ENCODE measurements at places on chromosomes 5 and 9.

DNA sequence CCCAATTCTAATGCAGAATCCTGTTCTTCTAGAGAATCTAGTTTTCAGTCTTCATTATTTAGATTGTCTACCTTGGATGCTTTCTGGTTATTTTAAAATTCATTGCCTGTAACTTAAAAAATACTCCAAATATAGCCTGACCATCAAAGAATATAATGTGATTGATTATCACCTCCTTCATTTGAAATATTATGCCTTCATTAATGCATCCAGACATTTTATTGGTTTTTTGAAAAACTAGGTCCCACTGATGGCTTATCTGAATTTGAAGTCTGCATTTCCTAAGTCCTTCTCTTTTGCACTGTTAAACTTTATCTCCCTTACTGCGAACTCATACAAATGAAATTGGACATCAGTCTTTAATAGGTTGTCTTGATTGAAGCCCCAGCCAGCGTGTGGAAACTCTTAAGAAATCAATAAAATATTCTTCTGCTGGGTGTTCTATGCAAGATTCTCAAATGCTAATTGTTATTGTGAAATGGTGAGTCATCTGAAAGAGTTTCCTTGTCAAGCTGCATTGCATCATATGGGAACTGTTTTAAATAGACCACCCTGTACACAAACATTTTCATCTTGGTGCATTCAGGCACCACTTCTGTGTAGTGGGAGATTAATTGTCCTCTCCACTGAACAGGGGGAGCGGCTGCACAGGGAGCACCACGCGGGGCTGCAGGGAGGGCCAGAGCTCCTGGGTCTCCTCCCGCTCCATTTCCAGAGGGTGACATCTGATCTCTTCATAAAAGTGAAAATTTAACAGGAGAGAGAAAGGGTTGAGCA lies 92.3 kb upstream of the FANCC start:
- DNase-seq, result peak; percentile 85

- DNase-seq, result no peak
These were observed 4.6 kb downstream of the SLC35A4 start for GRCh38 chr5:140569197-140569596.

DNA sequence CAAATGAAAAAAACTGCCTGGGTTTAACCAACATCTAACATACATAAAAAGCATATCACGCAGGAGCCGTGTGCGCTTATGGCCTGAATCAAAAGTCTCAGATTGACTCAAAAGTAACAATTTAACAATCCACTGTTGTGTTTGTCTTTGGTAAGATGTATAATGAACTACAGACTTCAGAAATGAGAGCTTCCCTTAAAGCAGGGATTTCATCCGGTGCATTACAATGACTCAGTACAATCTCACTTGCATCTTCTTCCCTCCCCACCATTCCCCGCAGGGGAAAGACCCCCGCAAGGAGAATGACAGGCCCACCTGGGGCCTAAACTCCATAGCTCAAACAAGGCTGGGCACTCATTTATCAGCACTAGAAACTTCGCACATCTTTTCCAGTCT lies 1.4 kb downstream of the ZFR start:
- no peak for DNase-seq

- DNase-seq, result no peak
These were observed 349.0 kb upstream of the MPDZ start for GRCh38 chr9:13628526-13628925.

GRCh38 chr9:81303658-81304057 lies 385.7 kb downstream of the TLE1 start:
- DNase-seq, result no peak

GRCh38 chr5:76305775-76306174 lies 97.3 kb upstream of the IQGAP2 start:
- no peak for DNase-seq

GRCh38 chr9:134593286-134594077 lies 48.1 kb upstream of the COL5A1 start:
- no peak for DNase-seq

GRCh38 chr9:137138058-137138721 lies 764 bp upstream of the GRIN1 start:
- no peak for DNase-seq

- DNase-seq, result no peak
These were observed 41.6 kb downstream of the USP20 start for GRCh38 chr9:129876815-129877214.

- no peak for DNase-seq
These were observed 27.5 kb upstream of the NCS1 start for GRCh38 chr9:130144703-130145102.

DNA sequence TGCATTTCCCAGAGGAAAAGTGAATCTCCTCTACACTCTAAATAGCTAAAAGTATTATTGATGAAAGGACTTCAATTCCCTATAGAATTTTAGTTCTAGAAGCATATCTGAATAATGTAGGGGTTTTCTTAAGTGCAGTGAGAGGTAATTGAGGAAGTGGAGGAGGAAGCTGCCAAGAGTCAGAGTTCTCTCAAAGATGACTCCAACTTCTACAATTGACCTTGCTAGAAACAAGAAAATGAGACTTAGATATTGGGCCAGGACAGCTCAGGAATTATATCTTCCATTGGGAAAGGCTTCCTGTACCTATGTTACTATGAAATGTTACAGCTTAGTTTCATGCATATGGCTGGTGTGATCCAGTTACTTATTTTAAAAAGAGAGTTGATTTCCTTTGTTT lies 10.4 kb upstream of the F2R start:
- DNase-seq, result no peak

- no peak for DNase-seq
These were observed 56.0 kb downstream of the EXD3 start for GRCh38 chr9:137366891-137367381.

DNA sequence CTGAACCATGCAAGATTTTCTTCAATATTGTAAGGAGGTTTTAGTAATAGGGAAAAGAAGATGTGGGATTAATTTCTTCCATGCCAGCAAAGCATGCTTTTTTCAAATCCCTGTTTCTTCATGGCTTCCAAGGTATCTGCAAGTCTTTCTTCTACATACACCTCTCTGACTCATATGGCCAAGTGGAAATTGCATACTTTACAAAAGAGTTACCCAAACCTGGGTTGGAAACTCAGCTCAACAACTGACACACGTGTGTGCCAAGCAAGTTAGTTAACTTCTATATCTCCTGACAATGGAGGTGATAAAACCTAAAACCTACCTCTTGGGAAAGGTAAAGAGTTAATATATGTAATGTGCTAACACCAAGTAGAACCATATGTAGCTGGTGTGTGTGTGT lies 28.5 kb upstream of the MAMDC2 start:
- no peak for DNase-seq

DNA sequence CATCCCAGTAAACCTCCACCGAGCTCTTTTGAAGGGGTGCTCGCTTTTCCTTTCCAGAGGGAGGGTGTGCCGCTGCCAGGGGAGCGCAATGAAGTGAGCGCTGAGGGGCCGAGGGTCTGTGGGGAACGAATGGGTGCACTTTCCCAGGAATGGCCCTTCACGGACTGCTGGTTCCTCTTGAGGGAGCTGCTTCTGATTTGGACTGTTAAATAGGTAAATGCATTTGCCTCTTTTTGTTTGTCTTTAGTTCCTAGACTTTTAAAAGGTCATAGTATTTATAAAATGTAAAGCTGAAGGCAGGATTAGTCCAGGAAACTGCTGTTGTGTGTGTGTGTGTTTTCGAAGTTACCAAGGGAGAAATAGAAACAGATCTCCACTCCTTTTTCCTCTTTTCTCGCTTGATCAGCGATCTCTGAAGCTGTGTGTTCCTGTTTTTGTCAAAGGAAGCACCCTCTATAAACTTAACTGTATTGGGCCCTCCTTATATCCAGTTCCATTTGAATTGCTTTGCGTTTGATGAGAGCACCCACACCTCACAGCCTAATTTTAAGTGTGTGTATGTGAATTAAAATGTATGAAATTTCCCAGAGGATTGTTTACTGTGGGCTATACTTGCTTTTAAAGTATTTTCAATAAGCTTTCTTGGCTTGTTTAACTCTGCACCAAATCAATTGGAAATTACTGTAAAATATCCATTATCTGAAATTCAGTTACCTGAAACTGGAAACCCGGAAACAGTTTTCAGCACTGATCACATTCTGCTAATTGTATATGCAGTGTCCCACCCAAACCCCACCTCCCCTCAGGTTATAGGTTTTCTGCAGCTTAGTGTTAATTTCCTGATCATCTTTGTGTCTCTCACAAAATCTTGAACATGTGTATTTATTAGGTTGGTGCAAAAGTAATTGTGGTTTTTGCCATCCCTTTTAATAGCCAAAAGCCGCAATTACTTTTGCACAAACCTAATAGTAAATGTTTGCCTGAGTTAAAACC lies 966 bp downstream of the SNX2 start:
- DNase-seq, result no peak

DNA sequence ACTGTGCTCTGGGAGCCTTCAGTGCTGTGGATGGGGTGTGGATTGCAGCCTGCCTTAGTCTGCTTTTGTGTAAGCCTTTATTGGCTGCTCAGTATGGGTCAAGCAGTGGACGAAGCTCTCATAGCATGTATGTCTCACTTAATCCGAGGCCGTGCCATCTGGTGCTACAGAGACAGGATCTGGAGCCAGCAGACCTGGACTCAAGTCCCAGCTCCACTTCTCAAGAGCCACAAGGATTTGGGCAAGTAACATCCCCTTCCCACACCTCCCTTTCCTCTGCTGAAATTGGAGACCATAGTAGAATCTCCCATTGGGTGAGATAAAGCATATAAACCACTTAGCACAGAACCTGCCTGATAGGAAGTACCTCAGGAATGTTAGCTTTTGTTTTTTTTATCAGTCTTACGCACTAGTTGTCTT lies 23.4 kb upstream of the LECT2 start:
- DNase-seq, result no peak

DNA sequence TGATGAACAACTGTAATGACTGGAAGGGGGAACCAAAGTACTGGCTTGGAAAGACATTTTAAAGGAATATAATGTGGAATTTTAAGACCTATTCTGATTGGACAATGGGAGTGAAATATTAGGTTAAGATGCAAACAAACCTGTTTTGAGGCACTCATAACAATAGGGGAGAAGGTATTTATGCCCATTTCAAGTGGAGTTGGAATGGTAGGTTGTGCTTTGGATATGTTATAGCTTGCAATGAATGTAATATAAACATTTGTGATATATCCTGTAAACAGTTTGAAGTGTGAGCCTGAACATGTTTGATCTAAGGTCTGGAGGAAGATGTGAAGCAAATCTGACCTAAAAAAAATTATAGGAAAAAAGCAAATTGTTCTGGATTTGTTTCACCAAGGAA lies 129.6 kb upstream of the GRHPR start:
- DNase-seq, result no peak

GRCh38 chr9:103242025-103242424 lies 246.9 kb downstream of the CYLC2 start:
- DNase-seq, result peak; percentile 27

DNA sequence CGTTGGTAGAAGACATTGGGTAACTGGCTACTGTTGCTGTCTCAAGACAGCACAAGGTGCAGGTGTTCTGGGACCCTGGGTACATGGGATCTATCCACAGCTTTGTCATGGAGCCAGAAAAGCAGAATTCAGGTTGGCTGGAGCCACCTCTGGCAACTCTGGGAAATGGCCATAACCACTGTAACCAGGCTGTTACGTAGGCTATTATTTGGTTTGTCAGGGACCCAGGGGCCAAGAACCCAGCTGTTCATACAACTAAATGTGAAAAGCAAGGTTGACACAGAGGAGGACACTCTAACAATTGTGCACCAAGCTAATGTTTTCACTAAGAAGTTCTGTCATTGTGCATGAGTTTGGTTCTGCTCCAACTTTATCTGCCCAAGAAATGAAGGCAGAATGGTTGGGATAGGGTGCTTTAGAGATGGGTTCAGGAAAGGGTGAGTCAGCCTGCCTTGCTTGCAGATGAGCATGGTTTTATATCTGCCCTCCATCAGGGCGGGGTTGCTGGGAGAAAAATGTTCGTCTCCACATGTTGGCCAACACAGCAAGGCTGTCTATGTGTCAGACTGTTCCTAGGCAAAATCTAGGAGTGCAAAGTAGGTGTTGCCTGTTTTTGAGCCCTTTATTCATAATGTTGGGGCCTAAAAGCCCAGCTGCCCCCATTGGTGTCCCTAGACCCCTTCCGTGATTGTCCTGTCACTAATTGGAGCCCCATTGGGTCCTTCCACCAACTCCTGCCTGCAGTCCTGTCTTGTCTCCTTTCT lies 131.3 kb upstream of the DAP start:
- no peak for DNase-seq

DNA sequence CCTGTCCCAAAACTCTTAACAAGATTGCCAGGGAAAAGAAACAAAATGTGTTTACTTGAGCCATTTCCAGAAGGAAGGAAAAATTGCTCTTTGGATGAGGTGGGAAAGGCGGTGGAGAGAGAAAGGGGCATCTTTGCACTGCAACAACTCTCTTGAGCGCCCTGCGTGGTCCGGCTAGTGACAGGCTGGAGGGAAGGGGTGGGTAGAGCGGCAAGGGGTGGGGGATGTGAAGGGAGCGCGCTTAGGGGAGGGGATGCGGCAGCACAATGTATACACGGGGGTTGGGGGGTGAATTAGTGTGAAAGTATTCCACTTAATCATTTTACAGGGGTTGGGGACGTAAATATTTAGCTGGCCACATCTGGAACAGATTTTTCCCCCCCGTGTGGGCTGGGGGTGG lies 1.3 kb downstream of the FGF10 start:
- no peak for DNase-seq

GRCh38 chr9:12735665-12736064 lies 39.2 kb upstream of the LURAP1L start:
- no peak for DNase-seq

DNA sequence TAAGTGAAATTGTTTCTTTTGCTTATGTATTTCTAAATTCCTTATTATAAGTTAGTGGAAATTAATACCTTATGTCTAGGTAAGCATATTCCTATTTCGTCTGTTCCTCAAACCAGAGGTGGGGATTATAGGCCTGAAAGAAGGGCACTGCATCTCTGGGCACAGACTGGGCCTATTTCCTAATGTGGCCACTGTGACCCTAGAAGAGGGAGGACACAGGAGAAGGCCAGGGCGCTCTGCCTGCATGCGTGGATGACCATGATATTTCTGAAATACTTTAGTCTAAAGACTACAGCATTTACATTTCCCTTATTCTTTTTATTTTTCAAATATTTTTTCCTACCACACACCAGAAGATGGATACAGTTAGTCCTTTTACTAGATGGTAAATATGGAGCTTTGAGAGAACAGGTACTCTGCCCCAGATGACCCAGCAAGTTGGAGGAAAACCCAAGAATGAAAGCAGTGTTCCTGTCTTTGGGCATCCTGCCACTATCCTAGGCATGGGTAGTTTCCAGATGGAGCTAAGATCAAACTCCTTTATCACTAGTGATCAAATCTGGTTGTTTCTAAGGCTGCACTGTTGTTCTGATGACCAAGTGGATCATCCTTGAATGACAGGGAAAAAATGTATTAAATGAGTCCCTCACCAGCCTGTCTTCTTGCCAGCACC lies 27.8 kb downstream of the RUSC2 start:
- peak; percentile 54 for DNase-seq

DNA sequence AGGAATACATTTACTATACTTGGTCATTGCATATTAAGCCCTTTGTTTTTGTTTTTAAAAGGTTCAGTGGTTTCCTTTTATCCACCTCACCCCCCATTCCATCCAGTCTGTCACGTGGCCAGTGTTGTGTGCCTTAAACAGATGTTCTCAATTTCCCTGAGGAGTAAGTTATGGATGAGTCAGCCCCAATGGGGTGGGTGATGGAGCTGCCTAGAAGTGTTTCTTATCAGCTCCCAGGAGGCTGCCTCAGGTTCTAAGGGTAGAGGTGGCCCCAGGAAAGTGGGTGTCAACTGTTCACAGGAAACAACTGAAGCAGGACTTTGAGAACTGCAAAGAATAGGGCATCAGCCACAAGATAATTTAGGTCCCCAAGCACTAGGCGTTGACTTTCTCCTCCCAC lies 41.1 kb downstream of the ACTBL2 start:
- peak; percentile 54 for DNase-seq
